ENCODE measurements at places on chromosomes 16 and 17.
A peak's percentile ranks its signal among the peaks of the same experiment; 100 is the strongest.

DNA sequence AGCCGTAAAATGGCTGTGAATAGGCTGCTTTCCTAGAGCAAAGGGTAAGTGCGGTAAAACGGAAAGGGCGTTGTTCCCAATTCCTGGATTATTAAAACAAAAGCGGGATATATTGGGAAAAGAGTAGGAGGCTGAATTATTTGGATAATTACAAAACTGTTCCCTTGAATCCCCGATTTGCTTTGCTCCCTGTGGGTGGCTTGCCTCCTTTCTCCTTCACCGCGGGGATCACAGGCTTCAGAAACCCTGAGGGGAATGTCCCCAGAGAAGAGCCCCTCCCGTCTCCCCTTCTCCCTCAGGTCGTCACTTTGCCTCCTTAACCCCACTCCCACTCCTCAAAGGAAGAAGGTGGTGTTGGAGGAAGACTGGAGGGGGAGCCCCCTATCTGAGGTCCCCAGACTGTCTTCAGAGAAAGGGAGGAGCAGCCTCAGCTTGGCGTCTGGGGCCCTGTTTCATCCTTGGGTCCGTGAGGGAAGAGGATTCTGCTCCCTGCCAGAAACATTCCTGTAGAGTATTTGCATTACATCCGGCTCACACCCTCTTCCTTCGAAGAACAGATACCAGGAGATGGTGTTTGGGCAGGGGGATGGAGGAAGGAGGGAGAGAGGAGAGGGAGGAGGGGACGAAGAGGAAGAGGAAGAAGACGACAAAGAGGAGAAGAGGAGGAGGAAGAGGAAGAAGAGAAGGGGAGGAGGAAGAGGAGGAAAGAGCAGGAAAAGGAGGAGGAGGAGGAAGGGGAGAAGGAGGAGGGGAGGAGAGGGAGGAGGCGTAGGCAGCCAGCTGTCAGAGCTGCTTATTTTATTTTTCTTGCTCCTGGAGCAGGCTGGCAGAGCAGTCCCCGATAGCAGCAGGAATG is 31.8 kb downstream of the MRM1 start:
- ATAC-seq: no peak

GRCh38 chr17:73750975-73751374 is 106.7 kb upstream of the SDK2 start:
- no peak for ATAC-seq

DNA sequence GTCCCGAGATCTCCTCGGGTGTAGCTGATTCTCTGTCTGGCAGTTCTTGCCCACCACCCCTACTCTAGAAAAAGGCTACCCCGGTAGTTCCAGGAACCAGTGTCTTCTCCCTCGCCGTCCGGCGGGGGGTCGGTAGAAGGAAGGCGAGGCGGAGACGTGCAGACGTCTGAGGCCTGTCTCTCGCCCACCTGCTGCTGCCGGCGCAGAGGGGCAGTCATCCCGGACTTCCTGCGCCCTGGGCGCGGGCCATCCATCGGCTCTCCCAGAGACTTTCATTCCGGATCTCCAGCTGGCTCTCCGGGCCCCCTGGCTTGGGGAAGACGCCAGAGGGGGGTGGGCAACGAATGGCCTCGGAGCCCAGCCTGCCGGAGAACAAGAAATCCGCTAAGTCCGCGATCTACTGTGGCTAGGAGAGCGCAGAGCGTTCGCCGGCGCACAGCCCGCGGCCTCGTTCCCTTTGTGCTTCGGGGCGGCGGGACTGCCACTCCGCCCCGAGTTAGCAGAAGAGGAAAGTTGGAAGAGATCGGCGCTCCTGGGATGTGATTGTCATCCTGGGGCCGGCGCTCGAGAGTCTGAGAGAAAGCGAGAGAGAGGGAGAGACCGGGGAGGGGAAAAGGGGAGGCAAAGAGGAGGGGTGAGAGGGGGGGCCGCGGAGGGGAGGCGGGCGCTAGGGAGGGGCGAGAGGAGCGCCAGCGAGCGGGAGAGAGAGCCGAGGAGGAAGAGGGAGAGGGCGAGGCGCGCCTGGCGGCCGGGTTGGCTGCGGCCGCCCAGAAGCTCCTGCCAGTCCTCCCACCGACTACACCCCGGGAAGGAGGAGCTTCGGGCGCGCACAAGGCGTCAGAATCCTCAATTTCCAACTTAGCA is at the start of gene IRX5:
Gene IRX5 (plus strand): TSS at position 861 of the 864 bp plus-strand sequence. CDS start 334 bp downstream, outside the sequence.
- peak; percentile 51 for ATAC-seq

- ATAC-seq: peak; percentile 48
These were observed 8.6 kb upstream of the MRC2 start for GRCh38 chr17:62618647-62619416.

GRCh38 chr17:42853968-42854790 is 3.2 kb downstream of the AOC3 start:
- ATAC-seq: no peak

- ATAC-seq: no peak
These were observed 181.7 kb downstream of the BANP start for GRCh38 chr16:88132836-88133506.

Data from gastroesophageal sphincter (tissue), 4 donors.